ENCODE measurements at places on chromosomes 16 and 17.

GRCh38 chr17:43718544-43718943 is 40.0 kb downstream of the SOST start:
- H3K4me3 ChIP-seq = no peak overlapping the region
- H3K4me1 ChIP-seq = peaks cover 3% of the 10 kb centered on the region
- DNase-seq = no peak
- H3K27me3 ChIP-seq = peaks cover 14% of the 10 kb centered on the region
- H3K36me3 ChIP-seq = no peaks in the 10 kb centered on the region
- H3K27ac ChIP-seq = no peak overlapping the region

GRCh38 chr17:16313139-16314090 is 39.9 kb downstream of the CENPV start:
- peaks cover 8% of the 10 kb centered on the region for H3K4me1 ChIP-seq
- no peak overlapping the region for H3K4me3 ChIP-seq
- no peaks in the 10 kb centered on the region for H3K27me3 ChIP-seq
- peaks cover 2% of the 10 kb centered on the region for H3K36me3 ChIP-seq
- H3K27ac ChIP-seq = no peak overlapping the region

DNA sequence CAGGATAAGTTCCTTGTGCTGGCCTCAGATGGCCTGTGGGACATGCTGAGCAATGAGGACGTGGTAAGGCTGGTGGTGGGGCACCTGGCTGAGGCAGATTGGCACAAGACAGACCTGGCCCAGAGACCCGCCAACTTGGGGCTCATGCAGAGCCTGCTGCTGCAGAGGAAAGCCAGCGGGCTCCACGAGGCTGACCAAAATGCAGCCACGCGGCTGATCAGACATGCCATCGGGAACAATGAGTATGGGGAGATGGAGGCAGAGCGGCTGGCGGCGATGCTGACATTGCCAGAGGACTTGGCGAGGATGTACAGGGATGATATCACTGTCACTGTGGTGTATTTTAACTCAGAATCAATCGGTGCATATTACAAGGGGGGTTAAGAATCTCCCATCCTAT is 5.2 kb downstream of the PDP2 start:
- no peak overlapping the region for H3K27ac ChIP-seq
- peaks cover 6% of the 10 kb centered on the region for H3K4me1 ChIP-seq
- H3K27me3 ChIP-seq = peaks cover 7% of the 10 kb centered on the region
- H3K36me3 ChIP-seq = peaks cover 15% of the 10 kb centered on the region
- H3K4me3 ChIP-seq = no peak overlapping the region

DNA sequence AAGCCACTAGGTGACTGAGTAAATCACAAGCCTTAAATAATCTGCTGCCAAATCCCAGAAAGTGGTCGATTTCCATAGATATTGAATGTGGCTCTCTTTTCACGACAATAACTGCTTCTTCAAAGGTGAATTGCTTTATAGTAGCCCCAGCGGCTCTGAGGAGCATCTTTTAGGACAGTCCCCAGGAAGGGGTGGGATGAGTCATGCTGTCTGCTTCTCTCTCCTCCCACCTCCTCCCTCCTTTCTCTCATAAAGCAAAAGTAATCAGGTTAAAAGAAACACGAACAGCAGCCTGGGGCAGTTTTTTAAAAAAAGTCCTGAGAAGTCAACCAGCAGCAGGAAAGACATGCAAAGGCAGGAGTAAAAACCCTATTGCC is 1.8 kb downstream of the KIAA0513 start:
- no peaks in the 10 kb centered on the region for H3K36me3 ChIP-seq
- no peak overlapping the region for H3K27ac ChIP-seq
- DNase-seq = no peak
- peaks cover 26% of the 10 kb centered on the region for H3K4me1 ChIP-seq
- peaks cover 10% of the 10 kb centered on the region for H3K27me3 ChIP-seq
- H3K4me3 ChIP-seq = no peak overlapping the region

- H3K4me1 ChIP-seq = peaks cover 9% of the 10 kb centered on the region
- DNase-seq = no peak
- no peak overlapping the region for H3K4me3 ChIP-seq
- no peak overlapping the region for H3K27ac ChIP-seq
- no peaks in the 10 kb centered on the region for H3K36me3 ChIP-seq
These were observed 419.1 kb downstream of the HS3ST3B1 start for GRCh38 chr17:14719942-14720341.

DNA sequence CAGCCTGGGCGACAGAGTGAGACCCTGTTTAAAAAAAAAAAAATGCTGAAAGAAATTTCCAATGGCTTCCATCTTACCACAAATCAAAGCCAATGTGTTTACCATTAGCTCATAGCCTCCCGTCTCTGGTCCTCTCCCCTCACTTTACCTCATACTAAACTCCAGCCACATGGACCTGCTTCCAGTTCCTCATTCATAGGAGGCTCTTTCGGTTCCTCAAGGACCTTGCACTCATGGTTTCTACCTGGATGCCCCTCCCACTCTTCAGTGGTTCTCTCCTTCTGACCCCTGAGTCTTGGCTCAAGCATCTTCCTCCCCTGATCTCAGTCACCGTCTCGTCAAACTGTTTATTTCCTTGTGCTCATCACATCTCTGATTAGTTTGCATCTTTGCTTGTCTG is 3.8 kb upstream of the DEF8 start:
- H3K4me3 ChIP-seq = no peak overlapping the region
- peaks cover 54% of the 10 kb centered on the region for H3K27me3 ChIP-seq
- DNase-seq = no peak

GRCh38 chr16:906296-906695 is 64.5 kb downstream of the LMF1 start:
- DNase-seq = no peak
- no peaks in the 10 kb centered on the region for H3K4me1 ChIP-seq
- no peaks in the 10 kb centered on the region for H3K27me3 ChIP-seq
- peaks cover 10% of the 10 kb centered on the region for H3K36me3 ChIP-seq
- H3K4me3 ChIP-seq = no peak overlapping the region
- no peak overlapping the region for H3K27ac ChIP-seq

DNA sequence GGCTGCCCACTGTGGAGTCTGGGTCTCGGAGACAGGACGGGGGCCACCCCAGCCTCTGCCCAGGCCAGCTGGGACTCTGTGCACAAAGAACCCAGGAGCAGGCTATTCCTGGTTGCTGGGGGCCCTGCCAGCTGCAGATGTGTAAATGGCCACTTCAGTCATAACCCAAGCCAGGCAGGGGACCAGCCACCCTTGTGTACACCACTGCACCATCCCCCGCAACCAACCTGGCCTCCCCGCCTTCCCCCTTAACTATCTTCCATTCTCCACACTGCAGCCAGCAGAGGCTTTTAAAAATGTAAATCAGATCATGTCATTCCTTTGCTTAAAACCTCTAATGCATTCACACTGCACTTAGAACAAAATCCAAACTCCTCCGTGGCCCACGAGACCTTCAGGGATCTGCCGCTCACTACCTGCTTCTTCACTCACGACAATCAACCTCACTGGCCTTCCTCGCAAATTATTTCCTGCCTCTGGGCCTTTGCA is 28.3 kb downstream of the RTN4RL1 start:
- no peak overlapping the region for H3K27ac ChIP-seq
- no peaks in the 10 kb centered on the region for H3K36me3 ChIP-seq
- H3K4me1 ChIP-seq = peaks cover 2% of the 10 kb centered on the region
- DNase-seq = no peak
- peaks cover 77% of the 10 kb centered on the region for H3K27me3 ChIP-seq
- no peak overlapping the region for H3K4me3 ChIP-seq

DNA sequence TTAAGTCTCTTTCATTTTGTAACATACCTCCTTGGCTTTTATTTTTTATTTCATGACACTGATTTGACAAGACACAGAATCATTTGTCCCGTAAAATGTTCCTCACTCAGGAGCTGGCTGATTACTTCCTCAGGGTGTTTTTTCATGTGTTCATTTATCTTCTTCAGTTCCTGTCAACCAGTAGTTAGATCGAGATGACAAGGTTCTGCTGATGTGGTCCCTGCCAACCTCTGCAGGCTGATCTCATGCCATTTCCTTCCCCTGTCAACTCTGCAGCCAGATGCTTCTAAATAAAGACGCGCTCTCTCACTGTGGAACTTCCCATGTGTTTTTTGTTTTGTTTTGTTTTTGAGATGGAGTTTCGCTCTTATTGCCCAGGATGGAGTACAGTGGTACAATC is 8.1 kb upstream of the CXCL16 start:
- H3K4me1 ChIP-seq = no peaks in the 10 kb centered on the region
- H3K27me3 ChIP-seq = peaks cover 22% of the 10 kb centered on the region
- no peaks in the 10 kb centered on the region for H3K36me3 ChIP-seq
- peak; percentile 27 for DNase-seq
- peak overlapping the region; percentile 1 for H3K27ac ChIP-seq

GRCh38 chr17:869567-870525 is 87.7 kb downstream of the MRM3 start:
- no peaks in the 10 kb centered on the region for H3K27me3 ChIP-seq
- no peak overlapping the region for H3K4me3 ChIP-seq
- H3K27ac ChIP-seq = peak overlapping the region; percentile 60
- H3K36me3 ChIP-seq = no peaks in the 10 kb centered on the region
- DNase-seq = no peak

GRCh38 chr17:9284884-9285283 is 263.6 kb downstream of the NTN1 start:
- no peak overlapping the region for H3K4me3 ChIP-seq
- no peaks in the 10 kb centered on the region for H3K36me3 ChIP-seq
- no peaks in the 10 kb centered on the region for H3K27me3 ChIP-seq
- no peak overlapping the region for H3K27ac ChIP-seq
- peaks cover under 1% of the 10 kb centered on the region for H3K4me1 ChIP-seq

- no peaks in the 10 kb centered on the region for H3K27me3 ChIP-seq
- H3K4me3 ChIP-seq = no peak overlapping the region
- no peaks in the 10 kb centered on the region for H3K36me3 ChIP-seq
- DNase-seq = no peak
- H3K27ac ChIP-seq = peak overlapping the region; percentile 33
These were observed 49.8 kb downstream of the CDH1 start for GRCh38 chr16:68786685-68787418.

GRCh38 chr17:56918916-56919315 is 5.1 kb upstream of the TRIM25 start:
- no peak overlapping the region for H3K27ac ChIP-seq
- H3K4me3 ChIP-seq = no peak overlapping the region
- no peaks in the 10 kb centered on the region for H3K36me3 ChIP-seq
- H3K4me1 ChIP-seq = peaks cover 5% of the 10 kb centered on the region
- no peaks in the 10 kb centered on the region for H3K27me3 ChIP-seq
- no peak for DNase-seq

GRCh38 chr16:12390074-12390605 is 413.5 kb downstream of the CPPED1 start:
- H3K27ac ChIP-seq = no peak overlapping the region
- H3K27me3 ChIP-seq = no peaks in the 10 kb centered on the region
- H3K4me1 ChIP-seq = no peaks in the 10 kb centered on the region
- H3K4me3 ChIP-seq = no peak overlapping the region
- DNase-seq = no peak

DNA sequence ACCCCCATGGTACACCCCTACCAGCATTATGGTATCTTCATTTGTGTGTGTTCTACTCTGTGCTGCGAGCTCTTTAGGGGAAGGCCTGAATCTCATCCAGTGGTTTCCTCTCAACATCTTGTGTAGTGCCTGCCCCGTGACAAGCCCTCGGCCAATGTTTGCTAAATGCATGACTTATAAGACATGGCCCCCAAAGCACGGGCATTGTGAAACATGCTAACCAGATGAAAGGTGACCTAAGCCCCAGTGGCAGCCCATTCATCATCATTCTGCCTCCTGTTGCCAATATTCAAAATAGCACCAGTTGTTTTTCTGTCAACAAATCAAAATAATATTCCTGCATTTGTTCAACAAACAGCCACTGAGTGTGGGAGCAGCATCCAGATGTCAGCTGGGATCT is 108.8 kb upstream of the HSBP1 start:
- no peak for DNase-seq
- H3K4me1 ChIP-seq = no peaks in the 10 kb centered on the region
- no peak overlapping the region for H3K27ac ChIP-seq

GRCh38 chr17:4838309-4838785 is 5.2 kb downstream of the MINK1 start:
- H3K4me1 ChIP-seq = peaks cover 18% of the 10 kb centered on the region
- no peak overlapping the region for H3K4me3 ChIP-seq
- H3K27ac ChIP-seq = no peak overlapping the region
- H3K27me3 ChIP-seq = no peaks in the 10 kb centered on the region
- no peak for DNase-seq

GRCh38 chr16:1188432-1189189 is 35.7 kb downstream of the CACNA1H start:
- H3K4me3 ChIP-seq = no peak overlapping the region
- DNase-seq = peak; percentile 51
- no peaks in the 10 kb centered on the region for H3K36me3 ChIP-seq
- H3K27me3 ChIP-seq = no peaks in the 10 kb centered on the region

DNA sequence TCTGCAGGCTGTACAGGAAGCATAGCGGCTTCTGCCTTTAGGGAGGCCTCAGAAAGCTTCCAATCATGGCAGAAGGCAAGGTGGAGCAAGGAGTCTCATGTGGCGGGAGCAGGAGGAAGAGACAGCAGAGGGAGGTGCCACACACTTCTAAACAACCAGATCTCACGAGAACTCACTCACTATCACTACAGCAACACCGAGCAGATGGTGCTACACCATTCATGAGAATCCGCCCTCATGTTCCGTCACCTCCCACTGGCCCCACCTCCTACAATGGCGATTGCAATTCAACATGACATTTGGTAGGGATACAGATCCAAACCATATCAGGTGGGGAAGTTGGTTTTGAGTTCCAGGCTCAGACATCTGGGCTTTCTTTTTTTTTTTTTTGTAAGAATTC is 31.9 kb upstream of the NUDT7 start:
- no peaks in the 10 kb centered on the region for H3K36me3 ChIP-seq
- no peak for DNase-seq
- H3K27ac ChIP-seq = no peak overlapping the region

- no peak overlapping the region for H3K27ac ChIP-seq
- H3K4me3 ChIP-seq = no peak overlapping the region
- DNase-seq = no peak
- no peaks in the 10 kb centered on the region for H3K36me3 ChIP-seq
- peaks cover 57% of the 10 kb centered on the region for H3K27me3 ChIP-seq
- H3K4me1 ChIP-seq = peaks cover 2% of the 10 kb centered on the region
These were observed 3.9 kb downstream of the IGFBP4 start for GRCh38 chr17:40447148-40447644.

DNA sequence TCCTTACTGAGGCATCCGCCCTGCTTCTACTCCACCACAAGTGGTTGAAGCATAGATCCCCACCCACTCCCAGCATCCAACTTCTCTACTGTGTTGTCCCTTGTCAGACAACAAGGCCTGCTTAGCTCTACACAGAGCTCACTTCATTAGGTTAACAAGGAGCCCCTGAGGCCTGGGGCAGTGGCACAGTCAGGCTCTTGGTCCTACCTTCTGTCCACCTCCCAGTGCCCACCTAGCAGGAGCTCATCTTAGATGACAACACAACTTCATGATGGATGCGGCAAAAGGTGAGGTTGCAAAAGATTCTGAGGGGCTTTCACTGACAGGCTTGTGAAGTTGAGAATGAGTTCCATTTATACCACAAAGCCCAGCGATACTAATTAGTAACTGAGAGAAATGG is 432.0 kb upstream of the CDH5 start:
- H3K4me3 ChIP-seq = no peak overlapping the region
- H3K27me3 ChIP-seq = no peaks in the 10 kb centered on the region
- no peak for DNase-seq
- H3K27ac ChIP-seq = no peak overlapping the region
- no peaks in the 10 kb centered on the region for H3K36me3 ChIP-seq
